ENCODE measurements at places on chromosomes 2 and 18.
A peak's percentile ranks its signal among the peaks of the same experiment; 100 is the strongest.

- no peak for DNase-seq
Measured at GRCh38 chr2:228827056-228827700, 443.9 kb downstream of the PID1 start.

GRCh38 chr18:49858309-49859020, 45.1 kb upstream of the ACAA2 start:
- DNase-seq: peak; percentile 41

GRCh38 chr18:12329125-12329698, 21.2 kb downstream of the TUBB6 start:
- DNase-seq: no peak

DNA sequence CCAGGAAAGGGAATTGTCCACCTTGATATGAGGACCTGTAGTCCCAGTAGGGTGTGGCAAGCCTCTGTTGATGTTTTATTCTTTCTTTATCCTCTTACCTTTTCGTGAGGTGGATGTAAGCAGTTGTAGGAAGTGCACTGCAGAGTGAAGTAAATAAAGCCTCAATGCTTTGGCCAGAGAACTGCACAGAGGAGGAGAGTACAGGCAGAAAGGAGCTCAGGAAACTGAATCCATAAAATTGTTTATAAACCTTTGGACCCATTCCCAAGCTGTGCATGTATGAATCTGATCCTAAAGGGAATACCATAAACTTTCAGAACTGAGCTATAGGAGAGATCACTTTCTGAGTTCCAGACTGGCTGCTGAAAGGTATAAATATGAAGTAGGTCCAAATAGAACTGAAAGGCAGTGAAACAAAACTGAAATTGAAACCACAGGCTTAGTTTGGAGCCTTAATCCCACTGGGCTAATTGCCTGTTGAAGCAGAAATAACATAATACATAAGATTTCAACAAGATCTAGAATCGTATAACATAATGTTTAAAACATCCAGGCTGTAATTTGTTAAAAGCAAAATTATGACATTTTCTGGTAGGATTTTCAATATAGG, 17.9 kb upstream of the SLC9A4 start:
- DNase-seq: no peak

GRCh38 chr2:74550231-74550630, 3.5 kb downstream of the LOXL3 start:
- DNase-seq: no peak

- DNase-seq: no peak
Measured at GRCh38 chr2:3121601-3122000, 256.0 kb downstream of the EIPR1 start.

GRCh38 chr18:63128237-63128974, 191.2 kb downstream of the BCL2 start:
- no peak for DNase-seq

DNA sequence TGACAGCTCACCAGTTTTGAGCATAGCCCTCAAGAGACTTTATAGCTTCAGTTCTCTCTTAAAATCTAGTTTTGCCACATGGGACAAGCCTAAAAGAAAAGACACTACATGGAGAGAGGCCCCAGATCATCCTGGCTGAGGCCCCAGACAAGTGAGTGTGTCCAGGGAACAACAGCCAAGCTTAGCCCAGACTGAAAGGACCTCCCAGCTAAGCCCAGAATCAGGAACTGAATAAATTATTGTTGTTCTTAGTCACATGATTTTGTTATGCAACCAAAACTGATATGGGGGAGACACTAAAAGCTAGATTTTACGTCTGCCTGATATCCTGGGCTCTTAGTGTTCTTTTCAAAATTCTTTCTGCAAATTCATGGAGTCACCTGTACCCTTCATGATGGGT, 29.3 kb upstream of the LBH start:
- DNase-seq: no peak

DNA sequence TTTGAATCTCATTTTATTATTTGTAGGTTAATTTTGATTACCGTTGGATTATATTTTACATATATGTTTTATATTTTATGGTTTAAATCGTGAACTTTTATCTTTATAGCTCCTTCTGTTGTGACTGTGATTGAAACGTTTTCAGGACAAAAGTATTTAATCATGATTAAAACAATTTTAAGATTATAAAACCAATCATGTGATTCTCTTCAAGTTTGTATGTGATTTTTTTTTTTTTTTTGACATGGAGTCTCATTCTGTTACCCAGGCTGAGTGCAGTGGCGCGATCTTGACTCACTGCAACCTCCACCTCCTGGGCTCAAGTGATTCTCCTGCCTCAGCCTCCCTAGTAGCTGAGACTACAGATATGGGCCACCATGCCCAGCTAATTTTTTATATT, 7.2 kb upstream of the RASGRP3 start:
- DNase-seq: no peak

DNA sequence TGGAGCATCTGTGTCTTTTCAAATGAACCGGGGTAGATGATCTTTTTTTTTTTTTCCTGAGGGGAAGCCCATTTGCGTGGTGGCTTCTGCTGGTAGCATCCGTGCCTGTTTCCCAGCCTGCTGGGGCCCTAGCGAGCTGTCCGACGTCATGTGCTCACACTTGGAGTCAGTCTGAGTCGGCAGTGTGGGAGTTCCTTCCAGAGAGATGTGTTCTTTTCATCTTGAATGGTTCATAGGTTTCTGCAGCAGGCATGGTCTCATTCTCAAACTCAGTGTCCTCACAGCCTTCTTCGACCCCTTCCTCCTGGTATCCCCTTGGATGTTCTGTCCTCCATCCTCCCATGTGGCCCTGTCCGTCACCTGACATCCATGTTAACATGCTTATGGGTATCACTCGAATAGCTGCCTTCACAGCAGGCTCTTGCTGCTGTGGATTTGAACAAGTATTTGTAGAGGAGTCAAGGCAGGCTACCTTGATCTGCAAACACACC, 51.0 kb downstream of the LDLRAD4 start:
- DNase-seq: no peak

- DNase-seq: no peak
Measured at GRCh38 chr2:152134488-152135280, 35.8 kb upstream of the CACNB4 start.

- no peak for DNase-seq
Measured at GRCh38 chr18:10416065-10416464, 38.4 kb upstream of the APCDD1 start.

GRCh38 chr2:13009027-13009642, 292.4 kb downstream of the TRIB2 start:
- DNase-seq: no peak

GRCh38 chr18:8169722-8170121, 439.5 kb upstream of the RAB12 start:
- no peak for DNase-seq

DNA sequence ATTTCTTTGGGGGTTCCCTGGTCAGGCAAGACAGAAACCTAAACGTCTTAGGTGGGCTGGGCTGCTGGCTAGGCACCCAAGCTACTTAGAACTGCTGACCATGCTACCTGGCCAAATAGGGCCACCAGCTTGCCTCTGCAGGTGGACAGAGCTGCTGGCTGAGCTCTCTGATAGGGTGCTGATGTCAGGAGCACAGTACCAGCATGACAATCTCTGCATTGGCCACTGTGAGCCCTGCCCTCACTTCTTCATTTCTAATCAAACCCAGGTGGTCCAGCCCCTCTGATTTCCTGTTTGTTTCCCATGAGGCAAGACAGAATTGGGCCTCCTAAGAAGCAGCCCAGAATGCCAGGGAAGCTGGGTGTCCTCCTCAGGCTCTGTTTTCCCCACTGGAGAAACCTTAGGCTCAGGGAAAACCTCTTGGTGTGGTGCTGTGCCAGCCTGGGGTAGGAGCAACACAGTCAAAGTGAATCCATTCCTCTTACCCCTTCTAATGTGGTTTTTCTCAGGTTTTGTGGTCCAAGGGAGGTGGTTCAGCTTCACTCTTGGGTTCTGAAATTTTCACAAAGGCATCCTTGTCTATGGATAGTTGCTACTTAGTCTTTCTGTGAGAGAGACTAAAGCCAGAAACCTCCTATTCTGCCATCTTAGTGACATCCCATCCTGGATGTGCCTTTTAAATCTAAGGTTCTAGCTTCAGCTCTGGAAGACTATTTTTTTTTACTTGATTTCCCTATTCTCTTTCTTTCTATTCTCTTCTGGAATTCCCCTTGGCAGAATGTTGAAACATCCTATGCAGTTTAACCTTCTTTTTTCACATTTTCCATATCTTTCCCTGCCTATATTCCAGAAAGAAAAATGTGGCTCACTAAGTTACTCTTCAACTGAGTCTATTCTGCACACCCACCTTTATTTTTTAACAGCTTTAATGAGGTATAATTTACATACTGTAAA, 15.2 kb downstream of the SP100 start:
- DNase-seq: no peak

DNA sequence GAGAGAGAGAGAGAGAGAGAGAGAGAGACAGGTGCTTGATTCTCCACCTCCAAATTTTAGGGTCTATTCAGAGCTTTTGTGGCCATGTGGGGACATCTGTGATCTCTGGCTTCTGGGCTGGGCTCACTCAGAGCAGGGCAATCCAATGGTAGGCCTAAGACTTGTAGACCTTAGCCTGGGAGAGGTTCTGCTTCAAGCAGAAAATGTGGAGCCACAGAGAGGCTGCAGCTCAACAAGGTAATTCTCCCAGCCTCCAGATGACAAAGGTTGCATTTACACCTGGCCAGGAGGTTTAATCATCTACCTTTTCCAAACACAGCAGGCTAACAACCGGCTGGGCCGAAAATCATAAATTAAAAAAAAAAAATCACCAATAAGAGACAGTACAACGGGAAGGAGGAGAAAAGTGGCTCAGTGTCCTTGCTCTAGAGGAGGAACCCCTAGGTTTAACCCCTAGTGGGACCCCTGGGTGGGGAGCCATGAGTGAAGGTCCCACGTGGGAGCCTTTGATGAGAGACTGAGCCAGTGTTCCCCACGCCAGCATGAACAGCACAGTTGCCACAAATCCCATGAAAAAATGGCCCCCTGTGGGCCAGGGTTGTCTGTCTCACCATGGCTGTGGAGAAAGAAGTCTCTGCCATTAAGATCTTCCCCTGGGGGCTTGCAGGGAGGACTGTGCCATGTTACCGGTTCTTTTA, 124.0 kb upstream of the GATA6 start:
- DNase-seq: no peak

DNA sequence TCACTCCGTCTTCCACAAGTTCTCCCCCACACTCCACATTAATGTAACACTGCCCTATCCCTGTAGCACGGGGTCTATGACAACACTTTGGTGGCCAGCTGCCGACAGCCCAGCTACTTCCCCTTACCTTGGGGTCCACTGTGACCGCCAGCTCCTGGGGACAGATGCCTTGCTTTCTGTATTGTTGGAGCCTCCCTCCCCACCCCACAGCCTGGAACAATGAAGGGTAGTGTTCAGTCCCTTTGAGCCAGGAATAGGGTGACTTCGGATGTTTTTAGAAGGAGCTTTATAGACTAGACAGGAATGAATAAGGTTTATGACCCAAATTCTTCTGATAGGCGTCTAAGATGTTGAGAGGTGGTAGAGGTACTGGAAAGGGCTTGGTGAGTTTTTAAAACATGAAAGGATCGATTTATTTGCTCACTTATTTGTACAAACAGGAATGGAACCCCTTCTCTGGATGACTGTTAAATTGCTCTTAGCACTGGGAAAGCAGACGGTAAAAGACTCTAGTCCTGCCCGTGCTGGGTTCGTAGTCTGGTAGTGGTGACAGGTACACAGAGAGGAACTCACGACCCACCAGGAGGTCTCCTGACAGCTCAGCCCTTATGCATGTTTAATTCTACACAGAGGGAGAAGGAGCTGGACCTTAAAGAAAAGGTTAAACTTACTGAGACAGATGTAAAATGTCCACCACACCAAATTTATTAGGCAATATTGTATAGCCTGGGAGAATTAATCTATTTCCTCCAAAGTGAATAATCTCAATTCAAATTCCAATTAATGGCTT, 90.9 kb downstream of the MYCN start:
- DNase-seq: no peak

DNA sequence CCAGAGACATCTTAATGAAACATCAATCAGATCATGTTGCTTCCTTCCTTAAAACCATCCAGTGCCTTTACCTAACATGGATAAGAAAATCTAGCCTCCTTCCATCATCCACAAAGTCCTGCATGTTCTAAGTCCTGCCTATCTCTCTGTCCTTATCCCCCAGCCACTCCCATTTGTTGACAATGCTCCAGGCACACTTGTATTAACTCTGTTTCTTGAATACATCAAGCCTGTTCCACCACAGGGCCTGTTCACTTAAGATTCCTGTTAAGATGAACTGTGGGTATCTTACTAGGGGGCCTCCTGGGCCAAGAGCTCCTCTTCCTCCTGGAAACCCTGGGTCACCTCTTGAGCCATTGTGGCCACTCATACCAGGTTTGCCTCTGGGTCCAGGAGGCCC, 45.7 kb downstream of the COL4A4 start:
- DNase-seq: no peak

- DNase-seq: no peak
Measured at GRCh38 chr2:174180165-174180724, 68.1 kb downstream of the OLA1 start.

- no peak for DNase-seq
Measured at GRCh38 chr2:105886029-105886454, 141.3 kb downstream of the NCK2 start.

DNA sequence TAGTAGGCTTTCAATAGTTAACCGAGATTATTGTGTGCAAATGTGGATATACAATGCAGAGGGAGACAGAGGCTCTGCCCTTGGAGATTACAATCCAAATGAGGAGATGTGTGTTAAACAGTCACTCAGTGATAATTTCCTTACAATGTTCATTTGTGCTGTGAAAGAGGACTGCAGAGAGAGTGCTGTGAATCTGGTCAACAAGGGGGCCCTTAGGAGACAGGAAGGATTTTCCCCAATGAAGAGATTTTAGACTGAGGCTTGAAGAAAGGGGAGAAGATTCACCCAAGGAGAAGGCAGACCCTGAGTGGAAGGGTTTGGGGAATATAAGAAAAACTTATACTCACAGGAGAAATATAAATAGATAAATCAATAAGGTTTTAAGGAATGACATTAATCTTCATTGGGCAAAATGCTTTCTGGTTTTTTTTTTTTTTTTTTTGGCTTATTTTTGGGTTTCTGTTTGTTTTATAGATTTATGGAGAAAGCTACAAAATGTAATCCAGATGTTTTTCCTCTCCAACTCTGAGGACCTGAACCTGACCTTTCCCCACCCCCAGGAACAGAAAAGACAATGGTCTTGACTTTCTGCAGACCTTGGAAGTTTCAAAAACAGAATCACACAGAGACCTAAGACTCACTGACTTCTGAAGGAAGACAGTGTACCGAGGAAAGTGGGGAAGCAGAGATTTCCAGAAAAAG, 151.3 kb upstream of the SERPINE2 start:
- no peak for DNase-seq

GRCh38 chr2:156437272-156437930, 1.2 kb downstream of the GPD2 start:
- no peak for DNase-seq

- DNase-seq: no peak
Measured at GRCh38 chr2:61566566-61566965, 28.4 kb upstream of the XPO1 start.

Data from activated gamma-delta T cell treated with Interleukin-2 at 50 U/mL for 16 hours (primary cell).